ENCODE measurements at places on chromosomes 7 and 10.

DNA sequence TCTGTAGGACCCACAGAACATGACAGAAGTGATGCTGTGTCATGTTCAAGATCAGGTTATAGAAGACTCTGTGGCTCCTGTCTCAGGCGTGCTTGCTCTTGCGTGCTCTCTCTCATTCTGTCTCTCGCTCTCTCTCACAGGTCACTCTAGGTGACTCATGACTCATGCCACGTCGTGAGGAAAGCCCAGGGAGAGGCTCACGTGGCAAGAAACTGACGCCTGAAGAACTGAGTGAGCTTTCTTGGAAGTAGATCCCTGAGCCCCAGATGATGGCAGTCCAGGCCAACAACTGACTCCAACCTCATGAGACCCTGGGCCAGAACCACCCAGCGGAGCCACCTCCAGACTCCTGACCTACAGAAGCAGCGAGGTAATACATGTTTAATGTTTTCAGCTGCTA, 103.3 kb downstream of the DNMBP start:
- peak; percentile 75 for DNase-seq

- no peak for DNase-seq
These were observed 61.2 kb upstream of the LRRN3 start for GRCh38 chr7:111029574-111030251.

- peak; percentile 34 for DNase-seq
These were observed 6.8 kb downstream of the TBATA start for GRCh38 chr10:70778267-70778924.

DNA sequence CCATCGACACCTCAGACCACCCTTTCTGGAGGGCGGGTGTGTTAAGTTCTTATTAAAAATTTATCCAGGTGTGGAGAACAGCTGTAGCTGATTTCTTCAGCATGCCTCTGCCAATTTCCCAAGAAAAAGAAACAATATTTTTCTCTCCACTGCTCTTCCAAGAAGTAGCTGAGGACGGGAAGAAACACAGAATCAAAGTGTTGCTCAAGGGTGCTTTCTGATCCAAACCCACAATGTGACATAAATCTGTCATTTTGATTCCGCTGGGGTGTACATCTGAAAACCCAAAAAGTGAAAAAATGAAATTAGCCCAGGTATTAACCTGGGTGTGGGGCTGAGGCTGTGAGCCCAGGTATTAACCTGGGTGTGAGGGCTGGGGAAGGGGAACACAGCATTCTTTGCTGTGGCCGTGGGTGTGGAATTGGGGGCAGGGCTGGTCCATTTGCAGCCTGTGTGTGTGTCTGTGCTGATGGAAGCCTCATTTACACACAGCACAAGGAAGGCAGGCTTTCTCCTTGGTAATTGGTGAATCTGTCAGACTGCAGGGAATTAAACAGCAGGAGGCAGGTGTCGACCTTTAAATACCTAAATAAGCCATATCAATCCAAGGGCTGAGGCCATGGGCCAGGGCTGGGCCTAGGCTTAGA, 48.4 kb upstream of the CCDC3 start:
- DNase-seq, result no peak

DNA sequence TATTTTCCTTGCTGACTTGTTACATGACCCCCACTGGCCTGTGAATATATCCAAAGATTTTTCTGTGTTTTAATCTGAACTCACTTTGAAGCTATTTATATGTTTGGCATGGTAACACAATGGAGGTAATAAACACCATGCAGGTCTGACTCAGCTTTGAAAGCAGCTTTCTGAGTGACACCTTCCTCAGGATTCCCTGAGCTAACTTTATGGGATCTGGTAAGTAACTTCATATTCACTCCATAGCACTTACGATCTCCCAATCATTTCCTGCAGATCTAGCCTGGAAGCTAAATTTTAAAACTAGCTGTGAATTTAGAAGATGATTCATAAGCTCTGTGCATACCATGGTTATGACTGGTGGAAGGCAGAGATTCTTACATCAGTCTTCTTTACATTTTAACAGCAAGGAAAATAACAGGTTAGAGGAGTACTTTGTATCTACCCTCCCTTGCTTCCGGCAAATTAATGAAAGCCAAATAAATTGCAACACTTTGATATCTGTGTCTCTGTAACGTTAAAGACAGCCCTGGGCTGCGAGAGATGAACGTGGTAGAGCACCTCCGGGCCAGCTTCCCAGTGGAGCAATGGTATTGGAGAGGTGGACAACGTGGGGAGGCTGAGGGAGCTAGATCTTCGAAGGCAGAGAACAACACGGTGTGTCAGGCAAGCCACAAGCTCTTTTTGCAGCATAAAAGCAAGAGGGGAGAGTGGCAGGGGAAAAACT, 170.2 kb upstream of the KLF14 start:
- no peak for DNase-seq

DNA sequence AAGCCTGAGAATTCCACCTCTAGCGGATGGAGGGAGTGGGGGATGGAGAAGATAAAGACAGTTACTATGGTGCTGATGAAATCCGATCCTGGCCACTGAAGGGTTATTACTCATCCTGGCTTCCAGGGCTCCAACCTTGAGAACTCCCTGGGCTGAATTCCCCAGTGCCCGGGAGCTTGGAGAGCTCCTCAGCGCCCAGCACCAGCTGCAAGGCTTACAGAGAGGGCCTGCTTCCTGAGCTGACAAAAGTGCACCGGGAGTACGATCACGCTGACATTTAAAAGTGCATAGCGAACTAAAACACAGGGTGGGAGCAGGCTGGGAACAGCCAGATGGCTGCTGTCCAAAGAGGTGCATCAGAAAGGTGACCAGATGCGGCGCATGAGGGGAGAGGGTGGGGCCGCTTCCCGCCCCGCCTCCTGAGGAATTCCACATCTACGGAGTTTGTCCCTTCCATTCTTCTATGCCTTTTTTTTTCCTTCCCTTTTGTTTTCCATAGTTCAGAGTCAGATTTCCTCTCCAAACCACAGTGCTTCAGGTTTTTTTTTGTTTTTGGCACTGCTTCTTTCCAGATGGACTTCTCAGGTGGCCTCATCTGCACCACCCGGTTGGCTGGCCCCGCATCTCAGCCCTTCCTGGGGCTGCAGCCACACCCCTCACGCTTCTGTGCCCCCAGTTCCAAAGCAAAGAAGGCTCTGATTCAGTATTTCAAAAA, 62.4 kb upstream of the MKRN1 start:
- no peak for DNase-seq

DNA sequence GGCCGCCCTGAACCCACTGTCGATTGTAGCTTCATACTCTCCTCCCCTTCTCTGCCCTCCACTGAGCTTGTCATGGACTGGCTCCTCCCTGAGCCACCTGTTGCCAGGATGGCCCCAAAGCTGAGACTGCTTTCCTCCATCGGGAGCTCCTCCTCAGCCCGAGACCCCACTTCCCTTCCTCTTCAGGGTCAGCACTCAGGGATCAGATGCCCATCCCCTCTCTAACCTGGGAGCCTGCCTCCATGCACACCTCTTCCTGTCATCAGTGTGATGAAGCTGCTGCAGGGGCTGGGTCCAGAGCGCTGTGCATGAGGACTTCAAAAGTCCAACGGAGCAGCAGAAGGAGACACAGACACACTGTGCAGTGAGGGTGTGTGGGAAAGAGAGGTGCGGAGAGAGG, 201.1 kb downstream of the WDR37 start:
- no peak for DNase-seq

DNA sequence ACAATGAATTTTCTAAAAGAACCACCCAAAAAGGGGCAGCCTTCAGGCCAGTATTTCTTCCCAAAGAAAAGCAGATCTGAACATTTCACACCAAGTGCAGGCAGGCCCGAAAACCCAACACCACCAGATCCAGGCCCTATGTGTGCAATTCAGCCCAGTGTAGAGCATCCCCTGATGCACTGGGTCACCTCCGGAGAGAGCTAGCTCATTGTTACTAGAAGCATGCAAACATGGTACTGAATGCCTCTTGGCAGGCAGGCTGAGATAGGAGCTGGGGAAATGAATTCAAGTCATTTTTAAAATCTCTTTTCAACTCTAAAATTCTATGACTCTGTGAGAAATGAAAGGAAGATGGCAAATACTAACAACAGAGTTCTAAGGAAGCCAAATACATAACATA, 174.8 kb downstream of the ELMO1 start:
- DNase-seq, result no peak

GRCh38 chr7:139943401-139943800, 114.3 kb downstream of the TBXAS1 start:
- DNase-seq, result no peak

GRCh38 chr10:14389981-14390590, 59.4 kb upstream of the FRMD4A start:
- no peak for DNase-seq

DNA sequence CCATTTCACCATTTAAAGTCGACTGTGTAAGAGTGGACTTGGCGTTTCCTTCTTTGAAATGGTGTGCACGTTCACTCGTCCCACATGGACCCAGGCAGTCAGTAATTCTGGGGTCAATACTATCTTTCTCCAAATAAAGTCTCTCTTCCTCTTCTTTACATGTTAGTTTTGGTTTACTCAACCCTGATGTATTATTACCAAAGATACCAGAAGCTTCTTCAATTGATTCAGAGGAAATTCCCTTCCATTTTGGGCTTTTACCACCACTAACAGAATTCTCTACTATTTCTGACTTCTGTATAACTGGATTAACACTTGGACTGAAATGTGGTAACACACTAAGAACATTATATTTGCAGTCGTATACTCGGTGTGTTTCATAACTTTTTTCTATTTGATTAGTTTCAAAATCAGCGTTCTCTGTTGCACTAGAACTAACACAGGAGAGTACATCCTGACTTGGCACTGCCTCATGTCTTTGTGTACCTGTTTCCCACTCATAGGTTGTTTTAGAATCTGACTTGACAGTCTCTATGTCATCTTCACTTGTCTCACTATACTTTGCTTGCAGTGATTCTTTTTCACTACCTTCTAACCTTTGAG, 60.8 kb downstream of the LARP4B start:
- no peak for DNase-seq

GRCh38 chr7:133320891-133321290, 68.0 kb downstream of the EXOC4 start:
- DNase-seq, result no peak

- no peak for DNase-seq
These were observed 130.2 kb downstream of the SAMD9 start for GRCh38 chr7:92987538-92987937.

DNA sequence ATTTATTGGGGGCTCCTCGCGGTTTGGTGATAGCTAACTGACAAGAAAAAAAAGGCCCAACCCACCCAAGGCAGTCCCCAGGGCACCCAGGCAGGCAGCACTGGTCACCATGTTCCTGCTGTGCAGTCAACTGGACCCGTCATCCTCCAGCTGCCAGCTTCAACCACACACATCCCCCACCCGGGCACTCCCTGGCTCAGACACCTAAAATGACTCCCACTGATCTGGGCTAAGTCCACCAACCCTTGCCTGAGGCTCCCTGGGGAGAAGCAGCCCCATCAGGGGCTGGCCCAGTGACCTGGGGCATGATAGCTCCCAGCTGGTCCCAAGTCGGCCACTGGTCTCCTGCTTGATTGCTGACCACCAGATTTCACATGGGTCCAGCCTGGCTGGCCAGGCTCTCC, 161.8 kb downstream of the NRF1 start:
- DNase-seq, result no peak

GRCh38 chr10:3068968-3069737, 1.8 kb downstream of the PFKP start:
- DNase-seq, result peak; percentile 63

DNA sequence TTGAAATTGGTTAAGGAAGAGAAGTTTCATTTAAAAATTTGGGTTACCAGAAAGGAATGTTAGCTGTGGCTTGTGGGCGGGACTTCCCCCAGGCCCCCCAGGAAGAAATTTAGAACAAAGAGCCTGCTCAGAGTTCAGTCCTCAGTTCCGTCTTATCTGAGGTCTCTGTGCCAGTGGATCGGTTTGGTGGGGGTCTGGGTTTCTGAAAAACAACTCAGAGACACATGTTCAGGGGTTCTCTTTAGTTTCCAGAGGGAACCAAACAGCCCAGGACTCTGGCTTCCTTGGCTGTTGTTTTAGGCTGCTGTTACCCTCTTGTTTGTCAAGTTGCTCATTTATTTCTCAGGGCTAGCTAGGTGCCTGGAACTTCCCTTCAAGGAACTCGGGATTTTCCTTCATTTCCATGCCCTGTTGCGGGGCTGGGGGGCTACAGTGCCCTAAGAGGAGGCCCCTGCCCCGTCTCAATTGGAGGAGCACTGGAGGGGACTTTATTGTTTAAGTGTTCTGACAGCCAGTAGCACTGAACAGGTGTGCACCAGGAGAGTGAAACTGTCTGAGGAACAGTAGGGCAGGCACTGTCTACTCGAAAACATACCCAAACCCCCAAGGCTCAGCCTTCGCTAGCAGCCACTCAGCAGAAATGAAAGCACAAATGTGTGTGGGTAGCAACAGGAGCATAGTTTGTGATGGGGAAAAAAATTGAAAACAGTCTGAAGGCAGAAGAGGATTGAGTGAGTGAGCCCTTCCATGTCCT, 59.9 kb downstream of the ALOX5 start:
- DNase-seq, result no peak

DNA sequence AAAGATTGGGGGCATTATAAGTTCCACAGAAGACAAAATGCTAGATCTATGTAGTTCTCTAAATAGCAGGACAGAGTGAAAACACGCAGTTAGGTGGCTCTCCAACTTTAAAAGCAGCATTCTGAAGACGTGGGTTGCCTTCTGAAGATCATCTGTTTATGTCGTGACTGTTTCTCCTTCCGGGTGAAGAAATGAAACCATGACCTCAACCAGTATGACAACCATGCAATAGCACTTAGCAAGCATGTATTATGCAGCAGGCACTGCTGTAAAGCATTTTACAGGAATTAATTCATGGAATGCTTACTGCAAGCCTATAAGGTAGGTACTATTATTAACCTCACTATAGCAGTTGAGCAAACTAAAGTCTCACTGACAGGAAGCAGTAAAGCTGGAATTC, 125.2 kb downstream of the SLC25A13 start:
- DNase-seq, result no peak

DNA sequence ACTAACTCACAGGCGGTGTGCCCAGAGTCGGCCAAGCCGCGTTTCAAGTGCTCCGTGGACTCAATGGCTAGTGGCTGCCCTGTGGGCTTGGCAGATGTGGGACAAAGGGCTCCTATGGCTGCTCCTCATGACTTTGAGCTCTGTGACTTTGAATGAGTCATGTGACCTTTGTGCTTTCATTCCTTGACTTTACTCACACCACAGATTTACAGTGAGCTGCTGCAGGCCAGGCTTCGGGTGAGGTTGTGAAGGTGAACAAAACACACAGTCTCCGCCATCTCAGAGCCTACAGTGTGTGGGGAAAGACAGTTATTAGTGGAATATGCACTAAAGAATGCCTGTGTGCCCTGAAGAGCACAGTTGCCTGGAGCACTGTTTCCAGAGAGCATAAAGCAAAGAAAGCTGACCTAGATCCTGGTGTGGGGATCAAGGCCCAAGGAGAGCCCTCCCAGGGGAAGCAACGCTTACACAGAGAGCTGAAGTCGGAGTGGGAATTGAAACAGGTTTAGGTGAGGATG, 29.7 kb upstream of the PLEKHA1 start:
- no peak for DNase-seq

DNA sequence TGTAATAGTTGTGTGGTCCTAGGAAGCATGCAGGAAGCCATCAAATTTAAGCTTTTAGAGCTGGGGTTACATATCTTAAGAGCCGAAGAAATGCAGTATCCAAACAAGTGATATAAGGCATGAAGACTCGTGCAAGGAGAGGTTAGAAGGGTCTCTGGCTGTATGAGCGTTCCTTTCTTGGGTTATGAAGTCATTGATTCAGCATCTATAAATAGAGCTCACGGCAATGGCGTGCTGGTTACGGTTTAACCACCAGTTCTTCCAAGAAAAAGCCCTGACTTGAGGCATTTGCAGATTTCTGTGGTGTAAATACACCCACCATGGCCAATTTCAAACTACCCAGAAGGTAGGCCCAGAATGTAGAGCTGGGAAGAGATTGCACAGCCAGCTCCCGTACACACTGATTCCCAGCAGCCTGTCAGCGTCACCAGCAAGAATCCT, 72.0 kb upstream of the KAT6B start:
- no peak for DNase-seq
